ENCODE measurements at places on chromosomes 5 and 9.
A peak's percentile ranks its signal among the peaks of the same experiment; 100 is the strongest.

- DNase-seq: no peak
These were observed 233.3 kb downstream of the GAS1 start for GRCh38 chr9:86713970-86714369.

GRCh38 chr5:96256795-96257470 lies 176.1 kb downstream of the PCSK1 start:
- peak; percentile 90 for DNase-seq

DNA sequence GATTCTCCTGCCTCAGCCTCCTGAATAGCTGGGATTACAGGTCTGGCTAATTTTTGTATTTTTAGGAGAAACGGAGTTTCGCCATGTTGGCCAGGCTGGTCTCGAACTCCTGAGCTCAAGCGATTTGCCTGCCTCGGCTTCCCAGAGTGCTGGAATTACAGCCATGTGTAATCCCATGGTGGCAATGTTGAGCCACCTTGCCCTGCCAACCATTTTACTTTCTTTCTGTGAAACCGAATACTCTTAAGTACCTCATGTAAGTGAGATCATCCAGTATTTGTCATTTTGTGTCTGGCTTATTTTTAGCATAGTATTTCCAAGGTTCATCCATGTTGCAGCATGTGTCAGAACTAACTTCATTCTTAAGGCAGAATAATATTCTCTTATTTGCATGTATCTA lies 8.2 kb downstream of the PRRC2B start:
- DNase-seq: peak; percentile 81

DNA sequence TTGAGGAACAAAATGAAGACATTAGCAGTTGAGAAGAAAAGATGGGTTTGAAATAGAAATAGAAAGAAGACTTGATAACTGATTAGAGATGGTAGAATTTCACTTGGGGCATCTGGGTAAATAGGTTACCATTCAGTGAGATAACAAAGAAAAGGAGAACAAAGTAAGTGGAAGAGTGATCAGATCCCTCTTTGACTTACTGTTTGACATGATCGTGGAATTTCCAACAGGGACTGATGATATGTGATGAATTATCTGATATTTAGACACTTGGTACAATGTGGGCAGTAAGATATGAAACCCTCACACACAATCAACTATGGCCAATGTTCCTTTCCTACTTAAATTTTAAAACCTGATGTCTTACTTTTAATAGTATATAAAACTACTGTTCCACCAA lies 70.1 kb upstream of the STARD4 start:
- DNase-seq: no peak

GRCh38 chr9:109336409-109336808 lies 15.6 kb upstream of the EPB41L4B start:
- DNase-seq: no peak

- no peak for DNase-seq
These were observed 543.4 kb upstream of the COX7C start for GRCh38 chr5:86074297-86074696.

DNA sequence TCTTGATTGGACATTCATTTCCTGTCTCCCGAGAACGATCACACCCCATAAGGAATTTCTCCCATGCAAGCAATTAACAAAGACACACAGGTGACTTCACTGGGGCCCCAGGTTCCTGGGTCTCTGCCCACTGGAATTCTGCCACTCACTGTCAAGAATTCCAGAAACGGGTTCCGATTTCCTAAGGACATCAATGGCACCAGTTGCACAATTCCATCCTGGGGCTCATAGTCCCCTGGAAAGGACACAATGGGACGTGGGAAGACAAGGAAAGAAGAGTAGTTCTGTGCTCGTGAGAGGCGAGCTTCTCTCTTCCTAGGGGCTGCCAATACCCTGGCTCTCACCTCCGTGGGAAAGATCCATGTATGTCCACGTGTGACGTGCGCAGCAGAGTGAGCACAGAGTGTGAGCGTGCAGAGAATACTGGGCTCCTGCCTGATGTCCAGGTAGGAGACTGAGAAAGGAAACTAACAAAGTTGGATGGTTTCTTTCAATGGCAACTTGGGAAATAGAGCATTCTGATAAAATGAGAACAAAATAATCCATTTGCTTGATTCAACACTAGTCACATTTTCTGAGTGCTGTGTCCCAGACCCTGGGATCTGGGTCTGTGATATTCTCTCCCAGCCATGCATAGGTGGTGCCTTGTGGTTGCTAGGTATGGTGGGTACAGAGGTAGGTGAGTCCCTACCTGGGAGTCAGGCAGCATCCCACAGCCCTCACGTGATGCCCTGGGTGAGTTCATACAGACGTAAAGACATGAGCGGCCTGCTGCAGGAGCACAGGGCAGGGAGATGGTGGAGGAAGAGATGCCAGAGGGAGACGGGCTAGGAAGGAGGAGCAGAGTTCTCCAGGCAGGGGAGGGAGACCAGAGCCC lies 159.8 kb downstream of the COL23A1 start:
- DNase-seq: no peak

GRCh38 chr5:37184748-37185364 lies 64.3 kb downstream of the CPLANE1 start:
- DNase-seq: no peak

- DNase-seq: no peak
These were observed 76.7 kb upstream of the SPOCK1 start for GRCh38 chr5:137575847-137576246.

GRCh38 chr5:56862909-56863308 lies 46.5 kb upstream of the SETD9 start:
- peak; percentile 18 for DNase-seq

GRCh38 chr9:127059765-127060361 lies 62.6 kb downstream of the ANGPTL2 start:
- no peak for DNase-seq

- DNase-seq: no peak
These were observed 659.8 kb upstream of the KLF4 start for GRCh38 chr9:108149326-108149725.

GRCh38 chr5:65050826-65051498 lies 282.2 kb downstream of the CWC27 start:
- DNase-seq: no peak

DNA sequence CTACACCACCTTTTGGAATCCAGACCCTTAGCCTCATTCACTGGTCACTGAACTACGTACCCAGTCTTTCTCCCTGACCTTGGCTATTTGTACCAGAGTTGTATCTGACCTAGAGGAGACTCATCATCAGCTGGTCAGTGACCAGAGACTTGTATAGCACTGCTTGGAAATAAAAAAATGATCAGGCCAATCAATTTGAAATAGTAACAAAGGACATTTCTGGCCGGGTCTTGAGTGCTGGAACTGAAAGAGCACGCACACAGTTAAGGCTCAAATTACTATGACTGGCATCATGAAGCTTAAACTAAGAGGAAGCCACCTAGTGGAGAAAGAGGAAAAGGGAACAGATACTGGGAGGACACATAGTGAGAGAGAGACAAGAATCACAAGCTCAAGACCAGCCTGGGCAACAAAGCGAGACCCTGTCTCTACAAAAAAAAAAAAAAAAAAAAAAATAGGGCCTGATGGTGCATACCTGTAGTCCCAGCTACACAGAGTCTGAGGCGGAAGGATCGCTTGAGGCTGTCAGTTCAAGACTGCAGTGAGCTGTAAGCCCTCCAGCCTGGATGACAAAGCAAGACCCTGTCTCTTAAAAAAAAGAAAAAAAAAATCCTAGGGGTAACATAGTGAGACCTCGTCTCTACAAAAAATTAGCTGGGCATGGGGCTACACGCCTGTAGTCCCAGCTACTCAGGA lies 12.8 kb upstream of the SRP19 start:
- peak; percentile 87 for DNase-seq

GRCh38 chr9:7211657-7212056 lies 453.9 kb downstream of the KDM4C start:
- DNase-seq: no peak

- no peak for DNase-seq
These were observed 53.5 kb downstream of the AUH start for GRCh38 chr9:91308191-91308590.

- DNase-seq: peak; percentile 94
These were observed at the start of gene SH3GL2 for GRCh38 chr9:17578911-17579793. SH3GL2 (plus strand) TSS chr9:17579066.

- no peak for DNase-seq
These were observed 70.2 kb downstream of the PRUNE2 start for GRCh38 chr9:76835571-76836283.

DNA sequence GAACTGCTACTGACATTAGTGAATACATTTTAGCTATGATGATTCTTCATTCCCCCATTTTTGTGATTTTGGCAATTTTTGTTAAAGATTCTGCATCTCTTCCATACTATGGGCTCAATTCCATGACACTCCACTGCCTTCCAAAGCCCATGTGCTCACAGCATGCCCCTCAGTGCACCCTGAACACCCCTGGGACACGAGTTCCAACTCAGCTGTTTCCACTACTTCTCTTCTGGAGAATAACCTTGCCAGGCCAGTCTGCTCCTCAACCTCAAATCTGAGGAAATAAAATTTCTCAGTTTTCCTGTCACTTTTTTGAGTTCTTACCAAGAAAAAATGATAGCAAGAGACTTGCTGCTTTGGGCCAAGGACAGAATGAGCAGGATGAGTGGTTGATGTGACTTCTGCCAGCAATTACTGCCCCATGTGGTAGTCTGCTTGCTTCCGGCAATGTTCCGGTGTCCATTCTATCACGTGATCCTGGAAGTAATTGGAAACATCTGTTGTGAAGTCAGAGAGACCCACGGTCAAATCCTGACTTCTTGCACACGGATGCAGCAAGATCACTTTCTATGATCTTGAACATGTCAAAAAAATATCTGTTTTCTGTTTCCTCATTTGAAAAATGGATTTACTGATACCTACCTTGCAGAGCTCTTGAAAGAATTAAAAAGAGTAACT lies 58.3 kb downstream of the EGFLAM start:
- DNase-seq: no peak
